ENCODE measurements at places on chromosomes 5 and 9.
A peak's percentile ranks its signal among the peaks of the same experiment; 100 is the strongest.

GRCh38 chr5:156339139-156339841 is 12.3 kb downstream of the SGCD start:
- DNase-seq = no peak

DNA sequence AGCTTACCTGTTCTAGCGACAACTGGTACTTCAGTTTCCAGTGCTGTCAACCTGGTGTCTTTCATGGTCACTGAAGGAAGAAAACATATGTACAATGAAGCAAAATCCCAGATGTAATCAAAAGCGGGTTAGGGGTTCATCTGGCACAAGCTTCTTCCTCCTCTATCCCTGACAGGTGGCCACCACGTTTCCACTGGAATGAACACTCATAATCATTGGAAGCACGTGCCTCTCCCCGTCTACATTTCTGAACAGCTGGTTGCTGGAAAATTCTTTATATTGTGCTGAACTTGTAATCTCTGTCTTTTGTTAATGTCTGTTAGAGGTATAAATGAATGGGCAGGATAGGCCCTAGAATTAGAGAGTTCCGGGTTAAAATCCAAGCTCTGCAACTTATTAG is 9.4 kb downstream of the TSC1 start:
- DNase-seq = no peak

DNA sequence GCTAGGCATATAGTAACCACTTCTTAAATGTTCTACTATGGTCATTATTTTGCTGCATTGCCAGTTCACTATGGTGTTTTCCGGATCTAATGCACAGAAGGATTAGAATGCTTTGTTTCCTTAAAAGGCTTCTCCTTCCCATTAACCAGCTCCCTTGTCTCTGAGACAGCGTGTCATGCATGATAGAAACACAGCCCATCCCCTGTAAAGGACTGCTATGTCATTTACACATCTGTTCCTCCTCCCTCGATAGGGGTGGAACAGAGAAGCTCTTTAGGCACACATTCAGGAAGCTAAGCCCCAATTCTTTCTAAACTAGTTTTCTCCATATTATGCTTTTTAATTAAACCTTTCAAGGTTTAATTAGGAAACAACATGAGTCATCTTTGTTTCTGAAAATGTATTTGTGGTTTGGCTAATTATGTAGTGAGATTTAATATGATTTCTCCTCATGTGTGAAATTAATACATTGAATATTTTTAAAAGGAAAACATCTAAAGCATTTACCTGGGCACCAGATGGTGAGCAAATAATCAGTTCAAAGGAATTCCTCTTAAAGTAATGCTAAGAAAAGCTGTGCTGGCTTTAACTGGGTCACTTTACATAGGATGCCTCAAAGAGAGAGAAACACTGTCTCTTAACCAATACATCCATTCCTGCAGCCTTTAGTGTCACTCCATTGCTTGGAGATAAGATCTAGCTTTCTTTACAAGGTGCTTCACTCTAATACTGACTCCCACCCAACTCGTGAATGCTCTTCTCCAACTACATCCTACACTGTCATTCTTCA is 133.3 kb upstream of the PPP1R2B start:
- no peak for DNase-seq

DNA sequence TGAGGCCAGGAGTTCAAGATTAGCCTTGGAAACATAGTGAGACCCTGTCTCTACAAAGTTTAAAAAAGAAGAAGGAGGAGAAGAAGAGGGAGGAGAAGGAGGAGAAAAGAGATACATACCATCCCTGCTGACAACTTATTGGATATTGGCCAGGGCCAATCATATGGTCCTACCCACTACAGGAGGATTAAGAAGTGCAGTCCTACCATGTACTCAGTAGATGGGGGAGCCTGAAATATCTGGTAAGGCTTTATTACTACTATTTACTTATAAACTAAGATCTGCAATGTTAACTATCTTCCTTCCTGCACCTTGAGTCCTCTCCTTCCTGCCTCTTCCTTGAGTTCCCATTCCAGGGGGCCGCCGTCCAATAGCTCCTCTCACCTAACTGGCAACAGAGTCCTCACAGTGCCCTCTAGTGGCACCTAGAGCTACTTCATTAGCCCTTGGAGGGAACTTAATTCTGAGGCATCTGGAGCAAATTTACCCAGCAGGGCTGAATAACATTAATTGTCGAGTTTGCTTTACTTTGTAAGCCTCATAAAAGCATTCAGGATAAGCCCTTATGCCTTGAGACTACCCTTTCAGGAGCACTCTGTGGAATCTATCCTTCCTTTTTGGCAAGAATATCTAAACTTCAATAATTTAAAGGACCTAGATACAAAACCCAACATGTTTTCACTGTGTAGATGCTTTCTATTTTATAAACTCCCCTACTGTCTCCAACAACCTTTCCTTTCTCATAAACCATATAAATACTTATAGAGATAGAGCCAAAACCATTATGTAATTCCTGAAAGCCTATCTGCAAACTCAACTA is 39.1 kb upstream of the RANBP6 start:
- DNase-seq = peak; percentile 17

- DNase-seq = no peak
Observed at GRCh38 chr5:55324815-55325418, 17.1 kb downstream of the MTREX start.

DNA sequence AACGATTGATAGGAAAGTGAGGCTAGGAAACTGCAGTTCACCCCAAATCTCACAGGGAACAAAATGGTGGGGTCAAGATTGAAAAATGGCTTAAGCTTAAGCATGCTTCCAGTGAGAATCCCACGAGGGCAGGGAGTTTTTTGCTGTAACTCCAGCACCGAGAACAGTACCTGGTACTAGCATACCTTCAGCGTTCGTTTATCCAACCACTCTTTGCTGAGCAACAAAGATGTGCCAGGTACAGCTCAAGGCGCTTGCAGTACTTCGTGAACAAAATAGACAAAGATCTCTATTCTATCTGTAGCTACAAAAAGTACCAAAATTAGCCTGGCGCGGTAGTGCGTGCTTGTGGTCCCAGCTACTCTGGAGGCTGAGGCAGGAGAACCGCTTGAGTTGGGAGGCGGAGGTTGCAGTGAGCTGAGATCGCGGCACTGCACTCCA is 778 bp upstream of the PPP6C start:
- no peak for DNase-seq

GRCh38 chr5:149128023-149128875 is 13.0 kb upstream of the ABLIM3 start:
- DNase-seq = no peak

DNA sequence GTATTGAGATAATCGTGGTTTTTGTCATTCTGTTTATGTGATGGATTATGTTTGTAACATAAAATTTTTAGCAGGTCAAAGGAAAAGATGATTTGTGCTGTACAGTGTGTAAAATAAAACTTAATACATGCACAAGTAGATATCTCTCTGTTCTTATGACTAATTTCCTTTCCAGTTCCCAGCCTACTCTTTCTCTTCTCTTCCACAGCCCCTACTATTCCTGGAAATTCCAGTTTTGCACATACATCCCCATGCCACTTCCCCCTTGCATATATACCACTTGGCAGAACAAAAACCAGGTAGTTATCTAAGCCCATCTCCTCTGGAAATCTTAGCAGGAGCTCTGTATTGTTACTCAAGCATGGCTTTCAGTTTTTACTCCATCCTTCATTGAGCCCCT is 20.2 kb downstream of the TEK start:
- no peak for DNase-seq

DNA sequence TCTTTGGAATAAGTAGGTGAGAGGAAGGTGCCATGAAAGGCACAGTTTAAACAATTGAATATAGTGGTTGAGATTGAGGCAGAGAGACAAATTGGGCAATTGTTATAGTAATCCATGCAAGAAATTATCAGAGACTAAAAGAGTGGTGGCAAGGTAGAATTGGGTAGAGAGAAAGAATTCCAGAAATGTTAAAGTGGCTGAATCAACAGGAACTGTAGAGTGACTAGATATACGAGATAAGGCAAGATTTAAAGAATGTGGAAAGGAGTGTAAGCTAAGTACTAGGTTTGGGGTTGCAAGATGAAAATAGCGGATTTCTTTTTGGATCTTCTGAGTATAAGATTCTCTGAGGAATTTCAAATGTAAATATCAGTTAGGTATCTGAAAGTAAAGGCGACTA is 285.2 kb downstream of the DMRTA1 start:
- DNase-seq = no peak

DNA sequence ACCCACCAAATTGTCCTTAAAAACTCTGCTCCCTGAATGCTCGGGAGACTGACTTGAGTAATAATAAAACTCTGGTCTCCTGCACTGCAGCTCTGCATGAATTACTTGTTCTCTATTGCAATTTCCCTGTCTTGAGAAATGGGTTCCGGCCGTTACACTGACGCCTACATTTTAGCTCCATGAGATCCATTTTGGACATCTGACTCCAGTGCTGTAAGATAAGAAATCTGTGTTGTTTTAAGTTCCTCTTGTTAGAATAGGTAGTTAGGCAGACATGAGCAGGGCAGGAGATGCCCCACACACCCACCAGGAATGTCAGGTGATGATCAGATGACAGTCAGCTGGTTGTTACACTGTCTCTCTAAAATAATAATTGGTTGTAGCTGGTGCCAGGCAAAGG is 125.8 kb upstream of the SHB start:
- no peak for DNase-seq

DNA sequence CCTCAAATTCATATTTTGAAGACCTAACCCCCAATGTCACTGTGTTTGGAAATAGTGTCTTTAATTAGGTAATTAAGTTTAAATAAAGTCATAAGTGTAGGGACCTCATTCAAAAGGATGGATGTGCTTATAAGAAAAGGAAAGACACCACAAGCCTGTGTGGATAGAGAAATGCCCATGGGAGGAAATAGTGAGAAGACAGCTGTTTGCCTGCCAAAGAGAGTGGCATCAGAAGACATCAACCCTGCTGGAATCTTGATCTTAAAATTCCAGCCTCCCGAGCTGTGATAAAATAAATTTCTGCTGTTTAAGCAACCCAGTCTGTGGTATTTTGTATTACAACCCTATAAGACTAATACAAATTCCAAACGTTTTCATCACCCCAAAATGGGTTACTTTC is 1867.9 kb upstream of the NUDT12 start:
- DNase-seq = no peak

DNA sequence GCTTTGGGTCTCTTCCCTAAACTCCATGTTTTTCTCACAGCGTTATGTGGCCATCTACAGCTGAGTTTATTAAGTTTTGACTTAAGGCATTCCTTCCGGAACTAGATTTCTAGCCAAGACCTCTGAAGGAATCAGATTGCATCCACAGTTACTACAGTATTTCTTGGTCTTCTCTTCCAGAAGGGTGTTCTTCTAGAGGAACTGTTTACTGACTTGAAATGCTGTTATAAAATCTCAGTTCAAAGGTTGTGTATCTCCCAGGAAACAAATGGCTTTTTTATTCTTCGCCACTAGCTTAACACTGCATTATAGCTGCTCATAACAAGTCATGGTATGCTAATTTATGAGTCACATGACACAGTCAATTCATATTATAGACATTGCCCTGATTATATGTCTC is 55.3 kb upstream of the RAD23B start:
- DNase-seq = no peak

DNA sequence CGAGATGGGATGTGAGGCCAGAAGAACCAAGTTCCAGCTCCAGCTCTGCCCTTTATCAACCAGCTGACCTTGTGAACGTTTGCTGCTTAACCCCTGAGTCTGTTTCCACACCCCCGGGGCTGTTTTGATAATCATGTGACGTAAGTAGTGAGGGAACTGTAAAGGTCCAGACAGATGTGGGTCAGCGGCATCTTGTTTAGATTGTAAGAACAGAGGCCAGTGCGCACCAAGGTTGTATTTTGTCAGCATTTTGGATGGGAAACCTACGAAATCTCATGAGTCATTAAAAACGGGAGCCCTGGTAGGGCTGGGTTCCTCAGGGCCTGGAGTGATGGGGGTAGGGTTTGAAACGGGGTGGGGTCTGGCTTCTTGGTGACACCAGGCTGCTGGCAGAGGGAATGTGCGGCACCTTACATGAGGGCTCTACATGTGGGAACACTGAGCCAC is 13.8 kb upstream of the COL15A1 start:
- DNase-seq = no peak

DNA sequence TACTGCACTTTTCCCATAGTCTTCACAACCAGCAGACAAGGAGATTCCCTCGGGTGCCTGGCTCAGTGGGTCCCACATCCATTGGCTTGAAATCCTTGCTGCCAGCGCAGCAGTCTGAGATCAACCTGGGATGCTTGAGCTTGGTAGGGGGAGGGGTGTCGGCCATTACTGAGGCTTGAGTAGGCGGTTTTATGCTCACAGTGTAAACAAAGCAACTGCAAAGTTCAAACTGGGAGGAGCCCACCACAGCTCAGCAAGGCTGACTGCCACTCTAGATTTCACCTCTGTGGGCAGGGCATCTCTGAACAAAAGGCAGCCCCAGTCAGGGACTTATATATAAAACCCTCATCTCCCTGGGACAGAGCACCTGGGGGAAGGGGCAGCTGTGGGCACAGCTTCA is 512.3 kb upstream of the MPDZ start:
- DNase-seq = no peak

- no peak for DNase-seq
Observed at GRCh38 chr5:103942587-103943186, 380.1 kb upstream of the NUDT12 start.

All from stimulated activated CD4-positive, alpha-beta T cell treated with anti-CD3 and anti-CD28 coated beads, Interleukin-12 subunit alpha, Interleukin-12 subunit beta, amount 100 ng/mL, for 24 hours (primary cell).